Stimulated activated CD4-positive, alpha-beta T cell treated with anti-CD3 and anti-CD28 coated beads, Interleukin-1b, Interleukin-23, amount 100 ng/mL, for 48 hours (primary cell): ENCODE measurements at places on chromosomes 7 and 10.

- DNase-seq = no peak
These were observed 122.0 kb upstream of the PRKCQ start for GRCh38 chr10:6702030-6702429.

GRCh38 chr7:23164846-23165245, 17.0 kb upstream of the NUP42 start:
- no peak for DNase-seq

DNA sequence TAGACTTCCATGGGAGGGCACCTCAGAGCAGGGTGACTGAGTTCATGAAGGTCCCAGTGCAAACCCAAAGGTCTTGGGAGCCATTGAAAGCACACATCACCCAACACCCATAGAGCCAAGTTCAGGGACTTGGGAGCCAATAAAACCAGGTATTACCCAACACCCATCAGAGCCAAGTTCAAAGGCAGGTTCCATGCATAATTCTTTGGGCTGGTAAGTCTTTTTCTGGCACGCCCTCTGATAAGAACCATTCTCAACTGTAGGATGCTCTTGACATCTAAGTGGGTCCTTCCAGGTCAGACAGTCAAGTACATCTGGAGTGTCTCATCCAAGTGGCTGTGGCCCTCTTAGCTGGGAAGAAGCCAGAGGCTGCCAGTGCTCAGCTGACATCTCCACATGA, 63.2 kb downstream of the EBF3 start:
- no peak for DNase-seq

DNA sequence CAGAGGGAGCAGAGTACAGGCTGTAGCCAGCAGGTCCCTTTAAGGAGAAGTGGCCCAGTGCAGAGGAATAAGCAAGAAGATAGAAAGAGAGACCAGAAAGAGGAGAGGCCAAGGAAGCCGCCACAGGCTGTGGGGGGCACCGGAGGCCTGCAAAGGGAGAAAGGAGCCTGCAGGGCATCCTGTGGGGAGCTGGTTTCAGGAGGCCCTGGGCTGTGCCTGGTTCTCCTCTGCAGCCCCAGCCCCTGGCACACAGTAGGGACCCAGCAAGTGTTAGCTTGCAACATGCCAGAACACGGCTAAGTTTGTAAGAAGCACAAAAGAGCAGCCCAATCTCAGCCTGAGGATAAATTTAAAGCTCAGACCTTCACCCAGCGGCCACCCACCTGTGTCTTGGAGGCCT, 12.3 kb upstream of the C10orf71 start:
- DNase-seq = no peak

- DNase-seq = no peak
These were observed 492.5 kb downstream of the ETV1 start for GRCh38 chr7:13496976-13497375.

DNA sequence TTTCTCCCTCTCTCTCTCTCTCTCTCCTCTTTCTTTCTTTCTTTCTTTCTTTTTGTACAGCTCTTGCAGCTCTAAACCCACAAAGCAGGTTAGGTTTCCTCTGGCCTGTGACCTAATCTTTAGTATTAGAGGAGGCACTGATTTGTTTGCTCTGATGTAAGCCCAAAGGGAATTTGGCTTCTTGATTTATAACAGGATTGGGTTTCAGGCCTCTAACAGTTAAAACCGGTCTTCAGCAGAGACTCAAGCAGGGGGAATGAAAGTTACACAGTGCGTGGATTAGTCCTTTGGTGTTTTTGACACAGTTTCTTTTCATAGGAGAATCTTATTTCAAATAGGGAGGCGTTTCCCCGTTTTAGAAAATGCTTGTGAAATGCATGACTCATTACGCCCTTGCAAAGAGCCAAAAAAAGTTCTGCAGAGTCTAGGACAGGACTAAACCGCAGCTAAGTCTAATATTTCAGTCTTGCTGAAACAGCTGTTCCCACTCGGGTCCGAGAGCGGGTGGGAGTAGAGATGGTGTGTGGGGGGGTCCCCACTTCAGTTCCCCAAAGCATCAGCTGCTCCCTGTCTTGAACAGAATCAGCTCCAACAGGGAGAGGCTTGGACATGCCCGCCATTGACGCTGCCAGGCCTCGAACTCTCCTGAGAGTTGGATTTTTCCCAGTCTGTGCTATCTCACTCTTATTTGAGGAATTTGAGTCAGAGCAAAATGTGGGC, 296.5 kb upstream of the PITRM1 start:
- no peak for DNase-seq

- DNase-seq = no peak
These were observed 41.5 kb downstream of the CYP17A1 start for GRCh38 chr10:102795453-102796406.

DNA sequence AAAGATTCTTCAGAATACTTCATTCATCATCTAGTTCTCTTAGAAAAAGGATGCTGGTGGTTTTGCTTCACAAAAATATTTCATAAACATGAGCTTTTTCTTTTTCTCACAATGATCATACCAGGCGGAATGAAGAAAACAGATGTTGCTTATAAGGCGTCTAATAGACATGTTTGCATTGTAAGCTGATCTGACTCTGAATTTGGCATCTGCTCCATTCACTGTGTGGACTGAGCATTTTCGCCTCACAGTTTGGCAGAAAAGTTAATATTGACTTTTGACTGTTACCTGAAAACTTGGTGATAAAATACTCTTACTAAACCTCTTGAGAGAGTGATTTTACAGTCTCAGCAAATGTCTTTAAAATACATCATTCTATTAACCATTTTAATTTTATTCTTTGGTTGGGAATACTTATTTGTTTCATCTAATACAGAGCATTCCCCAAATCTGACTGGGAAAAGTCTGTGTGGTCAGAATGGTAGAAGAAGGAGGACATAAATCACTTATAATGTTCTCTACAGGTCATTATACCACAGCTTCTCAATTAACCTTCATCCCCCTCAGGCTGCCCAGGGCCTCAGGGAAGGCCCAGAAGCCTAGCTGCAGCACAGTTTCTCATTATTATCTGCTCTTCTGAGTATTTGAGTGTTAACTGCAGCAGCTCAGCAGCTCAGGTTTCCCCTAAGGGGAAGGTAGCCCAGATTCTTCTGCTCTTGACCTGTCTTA, 121.6 kb upstream of the KAT6B start:
- no peak for DNase-seq

GRCh38 chr10:14787938-14788337, 13.2 kb upstream of the FAM107B start:
- DNase-seq = no peak

DNA sequence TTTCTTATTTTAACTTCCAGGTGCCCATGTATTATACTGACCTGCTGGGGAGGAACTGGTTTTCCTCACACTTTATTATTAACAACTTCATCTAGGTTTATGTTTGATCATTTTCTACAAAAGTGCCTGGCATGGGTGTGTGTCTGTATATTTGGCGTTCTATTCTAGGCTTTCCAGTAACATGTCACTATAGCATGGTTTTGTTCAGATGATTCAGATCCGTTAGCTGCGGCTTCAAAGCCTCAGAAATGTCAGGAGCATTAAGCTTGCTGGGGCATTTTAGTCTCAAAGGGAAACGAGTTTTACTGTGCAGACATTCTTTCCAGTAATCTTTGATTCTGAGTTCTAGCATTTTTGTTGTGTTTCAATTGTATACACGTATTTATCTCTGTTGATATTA, 2.3 kb downstream of the INPP5A start:
- peak; percentile 48 for DNase-seq

DNA sequence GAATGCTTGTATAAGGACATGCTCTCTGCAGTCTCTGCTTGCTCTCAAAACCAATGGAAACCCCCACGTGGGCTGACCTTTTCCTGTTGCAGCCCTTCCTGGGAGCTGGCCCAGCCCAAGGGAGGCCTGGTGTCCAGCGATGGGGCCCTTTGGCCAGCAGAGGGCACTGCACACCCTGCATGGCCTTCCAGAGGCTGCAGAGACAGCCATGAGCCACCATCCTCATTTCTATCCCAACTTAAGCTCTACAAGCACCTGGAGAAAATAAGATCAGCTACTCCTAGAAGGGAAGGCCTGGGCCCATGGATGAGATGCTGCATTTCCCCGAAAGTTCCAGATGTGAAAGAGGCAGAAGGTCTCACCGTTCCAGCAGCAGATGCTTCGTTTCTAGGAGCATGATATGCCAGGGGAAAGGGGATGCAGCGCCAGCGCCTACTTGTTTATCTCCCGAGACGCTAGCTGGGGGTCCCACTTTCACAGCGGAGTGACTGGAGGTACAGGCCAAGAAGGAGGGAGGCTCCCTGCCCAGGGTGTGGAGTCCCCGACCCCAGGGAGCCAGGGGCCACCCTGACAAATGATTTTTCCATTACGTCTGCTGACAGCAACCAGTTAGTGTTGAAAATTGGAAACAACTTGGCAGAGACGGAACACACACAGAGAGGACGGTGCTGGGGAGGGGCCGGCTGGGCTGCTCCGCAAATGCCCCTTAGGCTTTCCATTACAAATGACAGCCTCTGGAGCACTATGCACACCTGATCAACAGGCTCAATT, 106.4 kb downstream of the ZRANB1 start:
- peak; percentile 67 for DNase-seq

- DNase-seq = no peak
These were observed 55.0 kb downstream of the SORBS1 start for GRCh38 chr10:95506056-95506737.

GRCh38 chr7:123522066-123522465, 12.3 kb downstream of the IQUB start:
- DNase-seq = no peak

- no peak for DNase-seq
These were observed 412.2 kb upstream of the ZMIZ1 start for GRCh38 chr10:78656417-78657162.

- DNase-seq = no peak
These were observed 41.5 kb downstream of the TET1 start for GRCh38 chr10:68601501-68602265.

DNA sequence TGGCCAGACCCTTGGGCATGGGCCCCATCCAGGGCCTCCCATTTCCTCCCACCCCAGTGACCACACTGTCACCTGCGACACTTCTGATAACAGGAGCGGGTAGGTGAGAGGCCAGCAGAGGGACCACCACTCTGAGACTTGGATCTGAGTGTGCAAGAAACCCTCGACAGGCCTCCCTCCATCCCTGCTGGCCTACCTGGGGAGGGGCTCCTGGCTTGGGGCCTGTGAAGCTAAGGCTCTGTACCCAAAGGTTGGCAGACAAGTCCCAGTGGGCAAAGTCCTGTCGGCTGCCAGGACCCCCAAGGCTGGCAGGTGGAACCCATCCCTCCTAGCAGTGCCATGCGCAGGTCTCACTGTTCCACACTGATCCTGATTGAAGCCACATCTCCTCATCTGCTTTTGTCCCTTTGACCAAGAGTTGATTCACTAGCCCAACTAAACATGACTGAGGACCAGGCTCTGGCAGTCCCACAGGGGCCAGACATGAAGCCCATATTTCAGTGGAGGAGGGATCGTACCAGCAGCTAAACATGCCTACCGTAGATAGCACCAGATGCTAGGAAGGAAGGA, 1.2 kb upstream of the PGAM2 start:
- DNase-seq = no peak

- no peak for DNase-seq
These were observed 174.4 kb downstream of the CREB5 start for GRCh38 chr7:28586736-28587135.

DNA sequence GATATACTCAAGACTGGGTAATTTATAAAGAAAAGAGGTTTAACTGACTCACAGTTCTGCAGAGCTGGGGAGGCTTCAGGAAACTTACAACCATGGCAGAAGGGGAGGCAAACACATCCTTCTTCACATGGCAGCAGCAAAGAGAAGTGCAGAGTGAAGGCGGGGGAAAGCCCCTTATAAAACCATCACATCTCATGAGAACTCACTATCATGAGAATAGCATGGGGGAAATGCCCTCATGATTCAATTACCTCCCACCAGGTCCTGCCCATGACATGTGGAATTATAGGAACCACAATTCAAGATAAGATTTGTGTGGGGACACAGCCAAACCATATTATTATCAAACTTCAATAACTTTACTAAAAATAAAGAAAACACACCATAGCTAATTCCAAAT, 30.4 kb upstream of the JAZF1 start:
- peak; percentile 13 for DNase-seq

DNA sequence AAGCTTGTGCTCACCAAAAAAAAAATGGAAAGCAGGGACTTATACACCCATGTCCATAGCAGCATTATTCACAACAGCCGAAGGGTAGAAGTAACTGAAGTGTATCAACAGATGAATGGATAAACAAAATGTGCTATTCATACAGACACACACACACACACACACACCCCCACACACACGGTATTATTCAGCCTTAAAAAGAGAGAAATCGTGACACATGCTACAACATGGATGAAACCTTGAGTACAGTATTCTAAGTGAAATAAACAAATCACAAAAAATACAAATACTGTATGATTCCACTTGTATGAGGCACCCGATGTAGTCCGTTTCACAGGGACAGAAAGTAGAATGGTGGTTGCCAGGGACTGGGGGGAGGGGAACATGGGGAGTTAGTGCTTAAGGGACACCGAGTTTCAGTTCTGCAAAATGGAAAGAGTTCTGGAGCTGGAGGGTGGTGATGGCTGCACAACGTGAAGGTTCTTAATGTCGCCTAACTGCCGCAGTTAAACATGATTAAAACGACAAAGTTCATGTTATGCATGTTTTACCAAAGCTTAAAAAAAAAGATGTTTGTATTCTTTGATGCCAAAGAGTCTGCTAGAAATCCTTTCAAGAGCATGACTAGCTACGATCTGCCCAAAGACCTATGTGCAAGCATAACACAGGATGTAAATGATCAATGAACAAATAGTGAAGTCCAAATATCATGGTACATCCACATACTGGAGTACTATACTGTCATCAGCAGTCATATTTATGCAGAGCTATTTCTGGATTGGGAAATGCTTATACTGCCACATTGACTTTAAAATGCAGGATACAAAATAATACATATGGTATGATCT, 7.2 kb downstream of the TNS3 start:
- no peak for DNase-seq

DNA sequence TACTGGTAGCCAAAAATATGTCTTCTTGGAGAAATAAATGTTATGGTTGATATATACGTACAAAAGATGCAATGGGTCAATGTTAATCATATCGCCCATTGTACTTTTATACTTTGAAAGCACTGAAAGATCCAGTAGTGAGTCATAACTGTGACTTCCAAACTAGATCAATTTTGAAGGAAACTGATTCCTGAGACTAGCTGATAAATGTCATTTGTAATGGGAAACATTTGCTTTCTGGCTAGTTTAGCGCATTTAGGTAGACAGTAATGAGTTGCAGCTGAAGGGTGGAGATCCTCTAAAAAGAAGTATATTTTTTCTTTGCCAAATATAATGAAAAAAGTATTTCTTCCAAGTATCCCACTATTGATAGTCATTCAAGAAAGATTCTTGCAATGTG, 53.5 kb upstream of the ARHGAP21 start:
- no peak for DNase-seq

- DNase-seq = no peak
These were observed 19.4 kb upstream of the AHR start for GRCh38 chr7:17279061-17279460.

GRCh38 chr7:46786221-46786954, 795.5 kb downstream of the TNS3 start:
- no peak for DNase-seq

- DNase-seq = no peak
These were observed 10.7 kb upstream of the CAPZA2 start for GRCh38 chr7:116851671-116852070.
